ENCODE measurements at places on chromosomes 2 and 18. TPM values are rescaled to one million over a fixed set of nuclear protein-coding genes. Genes with fewer than 3 reads are reported as not detected.

CRYBA2 gene
- not detected for total RNA-seq

DNA sequence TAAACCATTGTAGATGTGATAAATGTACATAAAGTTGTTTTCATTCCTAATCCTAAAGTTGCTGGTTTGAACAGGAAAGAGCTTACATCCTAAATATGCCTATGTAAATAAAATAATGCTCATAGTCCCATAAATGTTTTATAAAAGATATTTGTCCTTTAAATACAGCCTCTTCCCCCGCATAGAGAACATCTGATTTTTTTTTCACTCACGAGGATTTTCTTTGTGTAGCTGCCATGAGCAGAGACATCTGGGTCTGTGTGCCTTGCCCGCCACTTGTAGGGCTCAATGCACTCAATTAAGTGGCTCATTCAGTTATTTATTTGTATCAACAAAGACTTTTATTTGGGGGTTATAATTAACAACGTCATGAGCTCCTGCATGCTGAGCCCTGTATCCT, 72.8 kb downstream of the SOWAHC start:
- no peaks in the 10 kb centered on the region for H3K36me3 ChIP-seq
- no peak overlapping the region for H3K27ac ChIP-seq
- H3K4me1 ChIP-seq = no peaks in the 10 kb centered on the region
- H3K27me3 ChIP-seq = no peaks in the 10 kb centered on the region
- H3K4me3 ChIP-seq = no peak overlapping the region
- no peak for DNase-seq

REV1 gene
- total RNA-seq = 39.4 TPM

DSG1 gene
- total RNA-seq = not detected

RASGRP3 gene
- total RNA-seq = 4.0 TPM

GRCh38 chr18:23121133-23121532, 14.2 kb upstream of the CABLES1 start:
- no peak overlapping the region for H3K4me3 ChIP-seq
- no peaks in the 10 kb centered on the region for H3K36me3 ChIP-seq
- no peak for DNase-seq
- H3K27ac ChIP-seq = no peak overlapping the region

GRCh38 chr2:9800975-9801726, 42.1 kb upstream of the TAF1B start:
- peaks cover 38% of the 10 kb centered on the region for H3K4me1 ChIP-seq
- H3K36me3 ChIP-seq = no peaks in the 10 kb centered on the region
- H3K4me3 ChIP-seq = no peak overlapping the region
- no peak for DNase-seq
- peak overlapping the region; percentile 30 for H3K27ac ChIP-seq
- peaks cover 8% of the 10 kb centered on the region for H3K27me3 ChIP-seq

DNA sequence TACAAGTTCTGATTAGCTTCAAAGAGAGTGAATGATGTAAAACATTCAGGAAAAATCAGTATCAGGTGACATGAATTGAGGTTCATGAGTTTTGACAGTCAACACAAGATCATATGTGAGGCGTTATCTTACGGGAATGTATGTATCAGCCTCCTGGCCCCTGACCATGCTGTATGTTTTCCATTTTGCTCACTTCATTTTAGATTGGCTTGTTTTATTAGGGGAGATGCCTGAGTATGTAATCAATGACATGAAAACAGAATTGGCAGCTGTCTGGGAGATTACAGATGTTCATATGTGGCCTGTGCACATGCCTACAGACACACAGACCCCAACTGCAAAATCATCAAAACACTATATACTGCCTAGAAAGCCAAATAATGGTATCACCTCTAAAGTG, 168.5 kb upstream of the RND3 start:
- no peak for DNase-seq
- H3K27ac ChIP-seq = no peak overlapping the region
- no peaks in the 10 kb centered on the region for H3K4me1 ChIP-seq
- no peaks in the 10 kb centered on the region for H3K27me3 ChIP-seq
- H3K4me3 ChIP-seq = no peak overlapping the region

CYB5A gene
- total RNA-seq = 28.7 TPM

PRSS56 gene
- not detected for total RNA-seq

LIMS2 gene
- 38.3 TPM for total RNA-seq

CYS1 gene
- 0.50 TPM for total RNA-seq
